ENCODE measurements at places on chromosomes 6 and 20.

GRCh38 chr20:43740642-43741041 lies 13.8 kb upstream of the GTSF1L start:
- DNase-seq: no peak

GRCh38 chr6:148924226-148925012 lies 177.6 kb downstream of the UST start:
- DNase-seq: no peak

DNA sequence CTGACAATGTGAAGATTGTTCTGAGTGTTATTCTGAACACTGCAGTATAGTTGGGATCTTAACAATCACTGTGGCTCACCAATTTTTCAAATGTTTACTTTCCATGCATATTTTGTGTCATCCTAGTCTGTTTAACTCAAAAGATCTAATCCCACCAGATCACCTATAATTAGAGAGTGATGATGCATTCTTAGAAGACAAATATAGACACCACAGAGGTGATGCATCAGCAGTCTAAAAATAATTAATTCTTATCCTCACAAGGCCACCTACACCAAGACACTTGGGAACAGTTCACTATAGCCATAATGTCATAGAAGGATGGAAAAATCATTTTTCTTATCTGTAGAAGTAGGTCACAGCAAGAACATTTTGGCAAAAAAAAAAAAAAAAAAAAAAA lies 154.8 kb downstream of the UBE3D start:
- DNase-seq: no peak

GRCh38 chr20:19211252-19211651 lies 1.2 kb upstream of the SLC24A3 start:
- DNase-seq: no peak

DNA sequence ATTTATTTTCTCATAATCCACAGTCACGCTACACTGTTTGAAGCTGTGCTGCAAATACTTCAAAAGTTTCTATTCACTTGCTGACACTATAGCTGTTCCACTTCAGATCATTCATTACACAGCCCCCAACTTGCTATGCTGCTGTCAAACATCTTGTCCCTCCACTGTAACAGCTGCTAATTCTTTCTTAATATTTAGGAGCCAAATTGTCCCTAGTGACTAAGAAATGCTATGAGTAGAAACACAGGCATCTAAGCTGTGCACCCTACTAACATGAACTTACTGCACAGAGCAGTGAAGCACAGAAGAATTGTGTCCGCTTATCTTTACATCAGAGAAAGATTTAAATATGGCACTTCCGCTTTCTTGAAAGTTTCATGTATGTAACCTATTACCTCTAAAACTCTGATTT lies 91.3 kb downstream of the PDE10A start:
- no peak for DNase-seq

GRCh38 chr6:32627831-32628230 lies 9.4 kb upstream of the HLA-DQA1 start:
- DNase-seq: no peak

DNA sequence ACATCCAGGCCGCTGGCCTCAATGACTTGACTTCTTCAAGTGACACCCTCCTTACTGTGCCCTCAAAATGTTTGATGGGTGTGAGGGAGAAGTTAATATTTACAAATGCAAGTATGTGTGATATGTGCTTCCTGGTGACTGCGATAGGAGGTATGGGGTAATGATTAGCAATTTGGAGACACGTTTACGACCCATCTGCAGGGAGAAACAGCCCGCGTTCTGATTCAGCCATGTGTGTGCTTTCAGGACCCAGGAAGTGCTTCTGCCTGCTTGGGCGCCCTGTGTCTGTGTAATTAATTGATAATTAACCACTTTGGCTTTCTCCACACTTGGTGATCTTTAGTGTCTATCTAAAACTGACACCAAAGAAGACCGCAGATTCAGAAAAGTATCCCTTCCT lies 25.0 kb downstream of the SIRPA start:
- DNase-seq: no peak

GRCh38 chr20:64184795-64185194 lies 20.5 kb downstream of the MYT1 start:
- no peak for DNase-seq

GRCh38 chr6:48073976-48074767 lies 36.8 kb downstream of the PTCHD4 start:
- DNase-seq: no peak

- no peak for DNase-seq
These were observed 10.5 kb downstream of the SIRPA start for GRCh38 chr20:1905693-1906092.

- DNase-seq: no peak
These were observed 296.8 kb upstream of the MARCKS start for GRCh38 chr6:113560376-113560775.

- DNase-seq: no peak
These were observed 255.5 kb upstream of the PLN start for GRCh38 chr6:118292558-118292957.

All from activated CD4-positive, alpha-beta T cell treated with anti-CD3 and anti-CD28 coated beads for 24 hours (primary cell).